Esophagus squamous epithelium (tissue), 5 donors: ENCODE measurements at places on chromosomes 7 and 10.

DNA sequence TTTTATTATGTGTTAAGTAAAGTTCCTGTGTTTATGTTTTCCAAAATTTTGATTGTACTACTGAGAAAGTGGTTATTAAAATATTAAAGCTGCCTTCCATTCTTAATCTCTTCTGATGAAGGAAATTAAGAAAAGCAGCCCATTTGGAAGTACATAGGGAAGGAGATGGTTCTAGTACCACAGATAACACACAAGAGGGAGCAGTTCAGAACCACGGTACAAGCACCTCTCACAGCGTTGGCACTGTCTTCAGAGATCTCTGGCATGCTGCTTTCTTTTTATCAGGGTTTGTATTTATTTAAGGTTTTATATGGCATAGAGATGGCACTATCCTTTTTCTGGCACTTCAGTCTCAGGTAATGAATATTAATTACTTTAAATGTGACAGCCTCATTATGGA, 111.6 kb downstream of the PHTF2 start:
- no peak for DNase-seq

DNA sequence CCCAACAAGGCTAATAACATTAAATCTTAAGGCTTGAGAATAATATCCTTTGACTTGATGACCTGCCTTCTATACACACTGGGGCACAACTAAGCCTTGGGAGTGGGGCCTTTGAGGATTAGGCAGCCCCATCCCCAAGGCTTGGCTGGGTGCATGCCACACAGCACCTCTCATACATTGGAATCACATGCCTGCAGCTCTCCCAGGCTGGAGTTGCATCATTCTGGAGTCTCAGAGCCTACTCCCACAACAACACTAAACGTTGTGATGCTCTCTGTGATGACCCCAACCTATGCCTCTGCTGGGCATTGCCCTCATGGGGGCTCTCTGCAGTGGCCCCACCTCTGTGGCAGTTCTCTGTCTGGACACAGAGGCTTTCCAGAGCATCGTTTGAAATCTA, 31.9 kb upstream of the SGCE start:
- no peak for DNase-seq

- no peak for DNase-seq
Measured at GRCh38 chr10:87878664-87879459, 15.4 kb downstream of the PTEN start.

DNA sequence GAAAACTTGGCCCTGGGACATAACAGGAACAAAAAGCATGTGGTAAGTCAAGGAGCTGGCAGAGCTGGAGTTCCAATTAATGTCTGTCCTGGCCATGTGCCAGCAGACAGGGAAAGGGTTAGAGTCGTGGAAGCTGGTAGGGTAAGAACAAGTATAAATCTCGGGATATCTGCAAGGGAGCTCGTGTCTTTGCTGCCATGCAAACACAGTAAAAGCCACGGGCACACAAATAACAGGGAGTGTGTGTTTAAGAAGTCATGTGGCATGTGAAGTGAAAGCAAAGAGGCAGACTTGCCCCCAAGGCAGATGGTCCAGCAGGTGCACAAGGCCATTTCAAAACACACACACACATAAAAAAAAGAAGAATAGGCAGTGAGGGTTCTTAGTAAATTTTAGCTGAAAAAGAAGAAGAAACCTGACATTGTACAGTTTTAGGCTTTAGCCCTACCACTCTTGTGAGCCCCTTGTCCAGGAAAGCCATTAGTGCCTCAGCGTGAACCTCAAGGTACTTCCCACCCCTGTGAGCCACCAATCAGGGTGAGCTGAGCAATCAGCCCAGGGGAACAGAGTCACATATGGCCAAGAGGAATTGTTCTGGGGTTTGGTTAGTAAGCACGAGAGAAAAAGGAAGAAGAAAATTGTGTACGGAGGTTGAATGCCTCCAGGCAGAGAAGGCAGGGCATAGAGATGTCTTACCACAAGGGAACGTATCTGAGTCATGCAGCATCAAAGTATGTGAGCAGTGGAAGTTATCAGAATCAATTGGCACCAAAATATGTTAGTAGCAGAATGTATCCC, 32.8 kb upstream of the ARHGAP12 start:
- no peak for DNase-seq

DNA sequence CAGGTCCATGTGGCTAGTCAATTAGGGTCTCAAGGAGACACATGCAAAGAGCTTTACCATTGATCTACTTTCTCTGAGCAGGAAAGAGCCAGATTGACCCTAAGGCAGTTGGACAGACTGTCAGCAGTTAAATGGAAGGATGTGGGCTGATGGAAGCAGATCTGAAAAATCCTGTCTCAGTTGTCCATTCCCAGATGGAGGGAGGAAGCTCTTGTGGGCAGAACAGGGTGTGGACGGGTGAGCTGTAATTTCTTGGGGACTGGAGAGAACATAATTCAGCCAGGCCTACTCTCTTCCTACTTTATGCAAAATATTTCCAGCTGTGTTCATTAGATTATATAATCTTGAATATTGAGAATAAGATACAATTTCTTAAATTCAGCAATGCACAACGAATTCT, 163.6 kb downstream of the GNAT3 start:
- DNase-seq = no peak

DNA sequence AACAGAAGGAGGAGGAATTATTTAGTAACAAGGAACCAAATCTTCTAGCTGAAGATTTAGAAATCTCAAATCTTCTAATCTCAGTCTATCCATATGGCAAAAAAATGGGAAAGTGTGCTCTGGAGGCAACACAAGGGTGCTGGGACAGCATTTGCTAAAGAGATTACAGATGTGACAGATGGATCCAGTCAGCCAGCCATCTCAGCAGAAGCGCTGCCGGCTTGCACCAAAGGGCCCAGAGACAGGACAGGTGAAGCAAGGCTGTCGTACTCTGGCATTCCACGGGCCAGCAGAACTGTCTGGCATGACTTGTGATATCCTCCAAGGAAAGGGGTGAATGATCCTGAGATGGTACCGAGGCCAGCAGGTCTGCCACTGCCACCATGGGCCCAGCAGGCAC, 45.7 kb upstream of the GJD4 start:
- no peak for DNase-seq

DNA sequence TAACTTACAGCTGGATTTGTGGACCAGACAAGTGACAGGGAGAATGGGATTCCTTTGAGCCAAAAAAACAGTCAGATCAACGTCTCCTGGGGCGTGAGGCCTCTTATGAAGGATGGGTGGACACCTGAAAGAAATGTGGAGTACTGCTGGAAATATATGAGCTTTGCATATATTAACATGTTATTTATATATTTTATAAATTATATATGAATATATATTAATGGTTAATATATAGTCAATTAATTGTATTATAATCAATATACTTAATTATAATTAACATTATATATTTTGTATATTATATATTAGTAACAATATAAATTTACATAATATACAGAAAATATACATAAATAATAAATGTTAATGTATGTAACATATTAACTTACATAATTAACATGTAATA, 57.5 kb downstream of the CACNB2 start:
- no peak for DNase-seq

DNA sequence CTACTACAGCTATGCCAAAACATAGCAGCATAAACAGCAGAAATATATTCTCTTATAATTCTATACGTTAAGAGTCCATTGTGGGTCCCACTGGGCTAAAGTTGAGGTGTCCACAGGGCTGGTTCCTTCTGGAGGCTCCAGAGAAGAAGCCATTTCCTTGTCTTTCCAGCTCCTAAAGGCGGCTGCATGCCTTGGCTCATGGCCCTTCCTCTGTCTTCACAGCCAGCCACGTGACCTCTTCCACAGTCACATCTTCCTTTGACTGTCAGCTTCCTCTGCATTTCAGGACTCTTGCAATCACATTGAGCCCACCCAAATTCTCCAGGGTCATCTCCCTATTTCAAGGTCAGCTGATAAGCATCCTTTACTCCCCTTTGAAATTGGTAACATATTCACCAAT, 17.2 kb downstream of the NACAD start:
- no peak for DNase-seq

DNA sequence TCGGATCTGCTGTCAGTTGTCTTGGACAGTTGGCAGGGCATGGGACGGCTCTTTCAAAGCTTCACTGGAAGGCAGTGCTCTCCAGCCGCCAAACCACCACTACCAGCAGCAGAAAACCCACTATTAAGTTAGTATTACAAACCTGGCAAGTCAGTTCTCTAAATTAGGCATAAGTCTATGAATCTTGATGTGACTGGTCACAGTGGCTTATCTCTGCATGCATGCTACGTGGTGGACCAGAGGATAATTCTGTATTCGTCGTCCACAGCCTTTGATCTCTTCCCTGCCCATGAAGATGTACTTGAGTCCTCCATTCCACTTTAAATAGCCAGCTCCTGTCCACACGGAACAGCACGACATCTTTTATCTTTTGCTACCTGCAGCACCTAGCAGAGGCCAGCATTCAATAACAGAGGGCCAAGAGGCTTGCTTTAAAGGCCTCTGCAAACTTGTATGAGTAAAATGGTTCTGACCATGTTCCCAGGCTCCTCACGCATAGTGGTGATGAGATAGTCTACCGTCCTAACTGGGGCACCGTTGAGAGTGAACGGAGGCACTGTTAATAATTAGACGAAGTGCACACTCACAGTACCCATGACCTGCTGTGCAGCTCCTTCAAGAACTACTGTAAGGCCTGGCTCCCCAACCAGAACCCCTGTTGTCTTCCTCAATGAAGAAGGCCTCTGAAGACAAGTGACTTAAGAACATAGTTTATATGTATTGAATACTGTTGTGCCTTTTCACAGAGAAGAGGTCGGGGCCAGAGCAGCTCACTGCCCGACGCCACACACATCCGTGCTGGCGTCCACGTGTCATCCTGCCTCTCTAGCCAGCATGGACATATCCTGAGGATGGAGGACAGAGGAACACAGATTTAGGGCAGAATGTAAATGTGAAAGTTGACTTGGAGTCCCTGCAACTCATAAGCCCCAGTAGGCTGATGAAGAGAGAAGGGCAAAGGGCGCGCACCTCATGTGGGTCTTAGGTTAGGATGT, 1.0 kb downstream of the GPR146 start:
- DNase-seq = no peak

DNA sequence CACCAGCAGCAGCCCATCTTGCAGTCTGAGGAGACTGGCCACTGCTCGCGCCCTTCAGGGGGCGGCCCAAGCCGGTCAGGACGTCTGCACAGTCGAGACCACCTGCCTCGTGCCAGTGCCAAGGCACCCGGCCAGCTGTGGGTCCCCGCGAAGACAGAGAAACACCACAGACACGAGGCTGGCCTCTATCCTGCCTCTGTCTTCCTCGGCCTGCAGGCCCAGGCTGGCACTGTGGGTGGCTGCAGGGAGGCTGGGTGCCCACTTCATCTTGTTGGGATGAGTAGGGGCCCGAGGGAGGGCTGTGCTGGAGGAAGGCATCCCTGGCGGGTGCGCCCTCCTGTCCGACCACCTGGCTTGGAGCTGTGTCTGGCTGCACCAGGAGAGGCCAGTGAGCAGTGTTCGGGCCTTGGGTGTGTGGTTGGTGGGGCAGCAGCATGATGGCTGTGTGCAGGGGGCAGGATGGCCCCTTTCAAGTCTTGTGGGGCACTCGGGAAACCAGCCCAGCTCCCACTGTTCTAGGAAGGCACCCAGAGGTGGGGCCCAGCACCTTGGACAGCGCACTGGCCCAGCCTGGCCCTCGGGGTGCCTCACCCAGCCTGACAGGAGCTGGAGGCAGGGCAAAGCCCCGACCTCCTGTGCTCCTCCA, 7.3 kb downstream of the DPYSL4 start:
- DNase-seq = no peak

DNA sequence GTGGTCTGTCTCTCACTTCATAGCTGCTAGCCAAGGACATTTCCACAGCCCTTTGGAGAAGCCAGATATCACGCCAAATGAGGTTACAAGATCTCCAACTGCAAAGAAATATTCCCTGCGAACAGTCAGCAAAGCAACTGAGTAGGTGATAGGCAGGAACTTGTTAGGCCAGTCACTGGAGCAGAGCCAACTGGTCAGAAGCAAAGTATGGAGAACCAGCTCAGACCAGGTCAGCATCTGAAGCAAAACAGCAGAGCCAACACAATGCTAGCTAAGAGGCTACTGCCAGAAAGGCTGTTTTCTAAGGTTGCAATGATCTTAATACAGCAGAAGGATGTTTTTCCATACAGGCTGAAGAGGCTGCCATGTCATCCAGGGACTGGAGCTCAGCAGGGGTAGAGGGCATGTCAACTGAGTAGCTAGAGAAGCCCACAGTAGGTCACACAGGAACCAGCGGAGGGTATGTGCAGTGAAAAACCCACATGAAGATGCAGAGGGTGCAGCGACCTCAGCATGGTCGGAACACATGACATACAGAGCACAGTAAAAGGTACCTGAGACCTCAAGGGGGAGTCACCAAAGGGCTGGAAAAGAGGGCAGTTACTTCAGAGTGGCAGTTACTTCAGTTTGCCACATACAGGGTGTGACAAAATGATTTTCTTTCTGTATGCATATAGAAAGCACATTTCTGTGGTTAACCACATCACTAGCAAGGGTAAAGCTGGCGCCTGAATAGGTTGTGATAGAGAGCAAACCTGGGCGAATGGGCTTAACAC, 8.9 kb downstream of the SEC31B start:
- DNase-seq = no peak

DNA sequence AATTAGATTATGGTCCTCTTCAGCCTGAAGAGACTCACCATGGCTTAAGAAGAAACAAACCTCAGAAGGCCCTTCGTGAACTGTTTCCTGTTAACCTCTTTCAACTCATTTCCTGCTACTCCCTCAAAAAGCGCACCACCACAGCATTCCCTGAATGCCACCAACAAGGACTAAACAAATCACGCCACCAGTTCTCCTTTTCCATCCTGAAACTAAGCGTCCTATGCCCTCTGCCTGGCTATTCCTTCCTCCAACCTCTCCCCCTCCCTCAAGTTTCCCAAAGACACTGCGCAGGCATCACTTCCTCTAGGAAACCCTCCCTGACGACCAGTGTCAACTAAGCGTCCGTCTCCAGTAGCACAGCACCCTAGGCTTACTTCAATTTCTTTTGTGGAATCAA, 12.0 kb downstream of the YWHAG start:
- DNase-seq = no peak

DNA sequence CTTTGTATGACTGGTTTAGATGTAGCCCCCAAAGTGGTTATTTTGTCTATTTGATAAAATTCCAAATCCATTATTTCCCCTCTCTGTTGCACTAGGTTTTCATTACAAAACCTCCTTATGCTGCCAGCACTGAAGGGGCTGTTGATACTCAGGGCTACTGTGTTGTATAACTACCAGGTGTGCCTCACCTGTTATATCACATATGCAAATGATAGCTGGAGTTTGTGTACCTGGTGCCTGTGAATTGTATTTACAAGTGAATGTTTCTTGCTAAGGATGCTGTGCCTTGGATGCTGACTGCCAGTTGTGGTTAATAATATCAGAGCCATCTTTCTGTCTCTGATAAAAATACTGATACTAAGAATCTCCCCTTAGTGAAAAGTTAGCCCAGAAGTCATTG, 84.8 kb upstream of the CCDC6 start:
- DNase-seq = no peak

GRCh38 chr7:147136352-147136751, 1019.8 kb downstream of the CNTNAP2 start:
- DNase-seq = no peak
